Osteoblast (primary cell): ENCODE measurements at places on chromosomes 4 and X. TPM values are rescaled to one million over a fixed set of nuclear protein-coding genes. Genes with fewer than 3 reads are reported as not detected.

Gene CTAG2
- 0.88 and 13.8 TPM in 2 replicates for total RNA-seq

Gene RIPPLY1
- total RNA-seq = not detected in 2 replicates

- no peaks in the 10 kb centered on the region for H3K36me3 ChIP-seq
- no peak overlapping the region for H3K4me3 ChIP-seq
- peaks cover 4% of the 10 kb centered on the region for H3K4me1 ChIP-seq
- no peaks in the 10 kb centered on the region for H3K27me3 ChIP-seq
These were observed 161.1 kb upstream of the NAP1L5 start for GRCh38 chr4:88858752-88859151.

Gene CNGA1
- total RNA-seq = not detected in 2 replicates

DNA sequence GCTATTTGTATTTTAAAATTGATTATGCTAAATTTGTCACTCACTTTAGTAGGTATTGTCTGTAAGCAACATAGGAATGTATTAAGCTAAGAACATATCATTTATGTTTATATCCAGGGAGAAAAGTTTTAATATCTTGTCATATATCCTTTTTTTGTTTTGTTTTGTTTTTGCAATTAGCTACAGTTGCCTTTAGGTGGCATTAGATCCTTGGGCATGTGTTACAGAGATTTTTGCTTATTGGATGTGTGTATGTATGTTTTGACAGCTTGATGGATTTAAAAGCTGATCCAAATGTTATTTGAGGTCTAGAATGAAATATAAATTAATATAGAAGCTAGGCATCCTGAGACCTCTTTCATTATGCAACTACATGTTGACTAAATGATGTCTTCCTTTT is 36.1 kb upstream of the OTUD4 start:
- no peak overlapping the region for H3K4me3 ChIP-seq
- no peaks in the 10 kb centered on the region for H3K36me3 ChIP-seq
- H3K27me3 ChIP-seq = peaks cover 6% of the 10 kb centered on the region
- DNase-seq = peak; percentile 34

GRCh38 chrX:65741823-65742222 is 74.4 kb downstream of the MSN start:
- H3K4me1 ChIP-seq = no peaks in the 10 kb centered on the region
- no peak overlapping the region for H3K4me3 ChIP-seq
- no peak for DNase-seq

- no peaks in the 10 kb centered on the region for H3K36me3 ChIP-seq
- H3K27ac ChIP-seq = no peak overlapping the region
- H3K4me1 ChIP-seq = no peaks in the 10 kb centered on the region
- H3K4me3 ChIP-seq = no peak overlapping the region
- no peak for DNase-seq
These were observed 96.6 kb upstream of the GATB start for GRCh38 chr4:151857368-151857767.

GRCh38 chr4:70734168-70734954 is 12.6 kb downstream of the RUFY3 start:
- peak overlapping the region; percentile 74 for H3K27ac ChIP-seq
- peak overlapping the region; percentile 63 for H3K4me3 ChIP-seq
- no peaks in the 10 kb centered on the region for H3K27me3 ChIP-seq
- DNase-seq = peak; percentile 35
- peaks cover 22% of the 10 kb centered on the region for H3K4me1 ChIP-seq

GRCh38 chrX:141396536-141396935 is 154.2 kb upstream of the SPANXC start:
- no peaks in the 10 kb centered on the region for H3K4me1 ChIP-seq
- no peaks in the 10 kb centered on the region for H3K36me3 ChIP-seq
- no peak for DNase-seq
- no peaks in the 10 kb centered on the region for H3K27me3 ChIP-seq
- no peak overlapping the region for H3K27ac ChIP-seq

- peaks cover 3% of the 10 kb centered on the region for H3K4me1 ChIP-seq
- no peak overlapping the region for H3K27ac ChIP-seq
- no peak for DNase-seq
- no peaks in the 10 kb centered on the region for H3K27me3 ChIP-seq
These were observed 325.9 kb downstream of the NR3C2 start for GRCh38 chr4:148116264-148116663.

- H3K4me1 ChIP-seq = peaks cover 61% of the 10 kb centered on the region
- no peaks in the 10 kb centered on the region for H3K27me3 ChIP-seq
- DNase-seq = peak; percentile 94
- peak overlapping the region; percentile 83 for H3K27ac ChIP-seq
- H3K36me3 ChIP-seq = peaks cover 21% of the 10 kb centered on the region
These were observed 30.1 kb upstream of the CFAP299 start for GRCh38 chr4:80305466-80305865.

Gene TLR10
- total RNA-seq = under 0.01 TPM in 1 of 2 replicates, not detected in the other

- H3K4me1 ChIP-seq = no peaks in the 10 kb centered on the region
- no peaks in the 10 kb centered on the region for H3K27me3 ChIP-seq
- DNase-seq = no peak
- H3K27ac ChIP-seq = no peak overlapping the region
- H3K4me3 ChIP-seq = no peak overlapping the region
These were observed 119.1 kb upstream of the CNKSR2 start for GRCh38 chrX:21255032-21255618.

DNA sequence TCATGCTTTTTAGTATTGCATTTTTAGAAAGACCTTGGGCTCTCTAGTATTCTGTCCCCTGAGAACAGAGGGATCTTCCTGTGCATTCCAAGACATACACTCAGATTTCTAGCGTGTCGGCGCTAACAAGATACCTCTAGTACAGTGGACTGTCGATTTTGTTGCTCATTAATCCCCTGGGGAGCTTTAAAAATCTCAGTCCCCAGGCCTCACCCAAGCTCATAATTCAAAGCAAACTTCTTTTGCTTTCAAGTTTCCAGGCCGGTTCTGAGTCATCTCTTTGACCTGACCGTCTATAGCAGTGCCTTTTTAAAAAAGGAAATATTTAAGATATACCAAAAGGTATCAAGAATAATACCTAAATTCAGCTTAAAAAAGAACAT is 137.0 kb downstream of the AMMECR1 start:
- no peaks in the 10 kb centered on the region for H3K36me3 ChIP-seq
- H3K4me3 ChIP-seq = no peak overlapping the region
- H3K27me3 ChIP-seq = peaks cover 3% of the 10 kb centered on the region

Gene EDNRA
- 6.2 and 9.4 TPM in 2 replicates for total RNA-seq

DNA sequence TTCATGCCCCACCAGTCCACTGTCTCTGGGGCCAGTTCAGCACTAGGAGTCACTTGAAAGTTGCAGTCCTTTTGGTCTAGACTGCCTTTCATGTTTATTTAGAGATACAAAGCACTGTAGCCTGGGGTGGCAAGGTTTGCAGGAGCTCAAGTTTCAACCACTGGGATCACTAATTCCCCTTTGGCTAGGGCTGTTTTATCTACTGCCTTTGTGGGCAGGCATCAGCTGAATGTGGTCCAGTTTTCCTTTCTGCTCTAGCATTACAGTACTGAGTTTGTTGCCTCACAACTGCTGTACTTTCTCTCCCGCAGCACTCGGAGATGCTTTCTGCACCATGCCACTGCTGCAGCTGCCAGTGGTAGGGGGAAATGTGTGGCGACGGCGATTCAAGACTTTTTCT is 222.3 kb upstream of the HDX start:
- no peak overlapping the region for H3K27ac ChIP-seq
- H3K36me3 ChIP-seq = no peaks in the 10 kb centered on the region
- no peaks in the 10 kb centered on the region for H3K4me1 ChIP-seq

- DNase-seq = no peak
- no peaks in the 10 kb centered on the region for H3K27me3 ChIP-seq
- H3K4me1 ChIP-seq = no peaks in the 10 kb centered on the region
- no peaks in the 10 kb centered on the region for H3K36me3 ChIP-seq
These were observed 389.1 kb downstream of the NKX6-1 start for GRCh38 chr4:84110040-84110439.

- H3K36me3 ChIP-seq = no peaks in the 10 kb centered on the region
- peak overlapping the region; percentile 84 for H3K4me3 ChIP-seq
- no peak for DNase-seq
- peak overlapping the region; percentile 63 for H3K27ac ChIP-seq
- peaks cover 4% of the 10 kb centered on the region for H3K4me1 ChIP-seq
These were observed 820 bp upstream of the MAB21L2 start for GRCh38 chr4:150581056-150581605.

DNA sequence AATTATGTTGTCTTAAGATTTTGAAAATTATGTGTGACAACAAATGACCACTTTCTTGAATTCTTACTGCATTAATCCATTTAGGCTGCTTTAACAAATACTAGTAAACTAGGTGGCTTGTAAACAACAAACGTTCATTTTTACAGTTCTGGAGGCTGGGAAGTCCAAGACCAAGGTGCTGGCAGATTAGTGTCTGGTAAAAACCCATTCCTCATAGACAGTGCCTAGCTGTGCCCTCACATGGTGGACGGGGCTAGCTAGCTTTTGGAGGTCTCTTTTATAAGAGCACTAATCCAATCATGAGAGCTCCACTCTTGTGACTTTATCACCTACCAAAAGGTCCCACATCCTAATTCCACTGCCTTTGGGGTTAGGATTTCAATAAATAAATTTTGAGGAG is 425.8 kb downstream of the SPRY1 start:
- H3K27ac ChIP-seq = no peak overlapping the region
- H3K36me3 ChIP-seq = no peaks in the 10 kb centered on the region
- no peaks in the 10 kb centered on the region for H3K27me3 ChIP-seq
- peaks cover 34% of the 10 kb centered on the region for H3K4me1 ChIP-seq
- DNase-seq = no peak

- H3K4me3 ChIP-seq = peak overlapping the region; percentile 71
- H3K4me1 ChIP-seq = peaks cover 17% of the 10 kb centered on the region
- peaks cover 16% of the 10 kb centered on the region for H3K27me3 ChIP-seq
- no peak for DNase-seq
- H3K27ac ChIP-seq = peak overlapping the region; percentile 81
These were observed 6.5 kb downstream of the ZFYVE28 start for GRCh38 chr4:2411786-2412510.

DNA sequence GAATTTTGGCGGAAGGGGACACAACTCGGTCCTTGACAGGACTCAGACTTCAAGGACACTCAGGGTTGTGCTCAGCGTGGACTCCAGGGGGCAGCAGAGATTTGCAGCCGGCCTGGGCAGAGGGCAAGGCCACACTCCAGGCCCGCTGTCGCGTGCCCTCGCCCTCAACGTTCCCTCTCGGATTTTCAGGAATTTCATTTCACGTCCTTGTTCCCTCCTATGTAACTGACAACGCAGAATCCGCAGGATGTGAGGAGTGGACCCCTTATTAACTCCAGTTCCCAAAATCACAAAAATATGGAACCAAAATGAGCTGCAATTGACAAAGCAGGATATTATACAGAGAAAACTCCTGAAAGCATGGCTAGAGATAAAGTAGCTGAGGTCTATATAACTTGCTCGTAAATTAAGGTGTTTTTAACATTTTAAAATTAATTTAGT is 21.0 kb upstream of the DCTD start:
- H3K4me1 ChIP-seq = peaks cover 2% of the 10 kb centered on the region
- no peak overlapping the region for H3K27ac ChIP-seq
- H3K4me3 ChIP-seq = peak overlapping the region; percentile 34
- no peaks in the 10 kb centered on the region for H3K36me3 ChIP-seq
- H3K27me3 ChIP-seq = peaks cover 16% of the 10 kb centered on the region
- DNase-seq = peak; percentile 88

- no peaks in the 10 kb centered on the region for H3K4me1 ChIP-seq
- H3K36me3 ChIP-seq = no peaks in the 10 kb centered on the region
- H3K27ac ChIP-seq = no peak overlapping the region
- no peak for DNase-seq
- H3K27me3 ChIP-seq = no peaks in the 10 kb centered on the region
- no peak overlapping the region for H3K4me3 ChIP-seq
These were observed 621.9 kb downstream of the TECRL start for GRCh38 chr4:63787326-63787725.

- DNase-seq = no peak
- H3K4me3 ChIP-seq = no peak overlapping the region
- no peaks in the 10 kb centered on the region for H3K4me1 ChIP-seq
- H3K27me3 ChIP-seq = no peaks in the 10 kb centered on the region
- no peaks in the 10 kb centered on the region for H3K36me3 ChIP-seq
These were observed 107.1 kb downstream of the ANXA10 start for GRCh38 chr4:168199260-168199957.

Gene DRP2
- 0.59 and 0.72 TPM in 2 replicates for total RNA-seq

- no peaks in the 10 kb centered on the region for H3K36me3 ChIP-seq
- H3K4me1 ChIP-seq = no peaks in the 10 kb centered on the region
- H3K27ac ChIP-seq = no peak overlapping the region
- no peak overlapping the region for H3K4me3 ChIP-seq
These were observed 33.4 kb downstream of the ANXA3 start for GRCh38 chr4:78584863-78585547.

- no peak overlapping the region for H3K27ac ChIP-seq
- DNase-seq = no peak
- H3K4me1 ChIP-seq = no peaks in the 10 kb centered on the region
- no peaks in the 10 kb centered on the region for H3K36me3 ChIP-seq
- no peaks in the 10 kb centered on the region for H3K27me3 ChIP-seq
These were observed 114.9 kb downstream of the SHISA3 start for GRCh38 chr4:42512226-42512625.

GRCh38 chrX:18422886-18423285 is 2.5 kb upstream of the CDKL5 start:
- DNase-seq = peak; percentile 56
- no peaks in the 10 kb centered on the region for H3K27me3 ChIP-seq
- peak overlapping the region; percentile 38 for H3K27ac ChIP-seq

- DNase-seq = no peak
- no peaks in the 10 kb centered on the region for H3K27me3 ChIP-seq
- peaks cover 22% of the 10 kb centered on the region for H3K4me1 ChIP-seq
- H3K27ac ChIP-seq = no peak overlapping the region
- no peaks in the 10 kb centered on the region for H3K36me3 ChIP-seq
These were observed 153.8 kb upstream of the SLC4A4 start for GRCh38 chr4:71185037-71185436.

Gene TCEAL8
- total RNA-seq = 130 and 136 TPM in 2 replicates

- DNase-seq = no peak
- H3K4me3 ChIP-seq = no peak overlapping the region
- H3K36me3 ChIP-seq = no peaks in the 10 kb centered on the region
- no peaks in the 10 kb centered on the region for H3K27me3 ChIP-seq
These were observed 60.1 kb downstream of the PRRG1 start for GRCh38 chrX:37409278-37409677.

DNA sequence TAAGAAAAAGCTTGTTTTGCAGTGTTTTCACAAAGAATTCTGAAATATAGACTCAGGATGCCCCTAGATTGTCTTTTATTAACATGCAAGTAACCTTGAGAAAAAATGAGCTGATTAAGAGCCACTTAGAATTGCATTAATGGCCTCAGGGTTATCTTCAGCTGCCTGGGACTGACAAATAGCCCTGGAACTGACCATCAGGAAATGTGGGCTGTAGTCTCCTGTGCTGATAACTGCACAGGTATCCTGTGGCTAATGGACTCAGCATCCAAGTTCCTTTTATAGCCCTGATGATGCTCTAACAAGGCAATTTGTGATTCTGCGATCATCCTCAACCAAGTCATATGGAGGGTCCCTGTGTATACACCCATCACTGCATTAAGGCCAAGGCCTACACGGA is 17.0 kb downstream of the CA5B start:
- no peaks in the 10 kb centered on the region for H3K27me3 ChIP-seq
- DNase-seq = no peak
- H3K27ac ChIP-seq = no peak overlapping the region
- peaks cover 20% of the 10 kb centered on the region for H3K4me1 ChIP-seq
- H3K36me3 ChIP-seq = no peaks in the 10 kb centered on the region

DNA sequence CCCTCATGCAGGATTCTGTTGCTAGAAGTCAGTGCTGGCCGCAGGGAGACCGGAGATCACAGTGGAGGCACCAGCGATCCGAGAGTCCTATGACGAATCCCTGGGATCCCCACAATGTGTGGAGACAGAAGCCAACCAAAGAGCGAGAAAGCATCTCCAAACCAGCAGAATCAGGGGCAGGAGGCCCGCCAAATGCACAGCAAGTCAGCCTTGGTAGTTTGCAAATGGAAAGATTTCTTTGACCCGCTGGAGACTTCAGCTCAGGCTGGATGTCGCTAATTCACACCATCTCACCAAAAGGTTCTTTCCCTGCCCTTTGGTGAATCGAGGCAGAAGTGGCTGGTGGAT is 505 bp upstream of the PKD2 start:
- no peaks in the 10 kb centered on the region for H3K36me3 ChIP-seq
- H3K27ac ChIP-seq = no peak overlapping the region
- peak; percentile 72 for DNase-seq
- peaks cover 48% of the 10 kb centered on the region for H3K4me1 ChIP-seq
- H3K27me3 ChIP-seq = no peaks in the 10 kb centered on the region
- H3K4me3 ChIP-seq = peak overlapping the region; percentile 77
